ENCODE measurements at places on chromosomes 2 and 18. TPM values are rescaled to one million over a fixed set of nuclear protein-coding genes. Genes with fewer than 3 reads are reported as not detected.

ESCO1 gene
- total RNA-seq, result 44.6 TPM

DNA sequence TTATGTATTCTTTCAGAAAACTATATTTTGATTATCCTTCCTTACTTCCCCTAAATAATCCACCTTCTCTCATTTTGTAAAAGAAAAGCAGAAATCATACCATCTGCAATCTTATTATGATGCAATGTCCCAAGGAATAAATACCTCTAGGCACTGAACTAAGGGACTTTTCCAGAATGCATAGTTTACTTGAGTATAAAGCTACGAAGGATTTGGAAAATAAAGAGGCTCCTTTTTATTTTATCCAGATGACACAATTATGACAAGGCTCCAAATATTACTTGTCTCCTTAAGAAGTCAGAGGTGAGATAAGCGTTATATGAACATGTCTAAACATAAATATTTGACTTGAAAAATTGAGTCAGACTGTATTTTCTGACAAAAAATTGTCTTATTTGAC lies 72.1 kb downstream of the COL3A1 start:
- DNase-seq, result no peak

DNA sequence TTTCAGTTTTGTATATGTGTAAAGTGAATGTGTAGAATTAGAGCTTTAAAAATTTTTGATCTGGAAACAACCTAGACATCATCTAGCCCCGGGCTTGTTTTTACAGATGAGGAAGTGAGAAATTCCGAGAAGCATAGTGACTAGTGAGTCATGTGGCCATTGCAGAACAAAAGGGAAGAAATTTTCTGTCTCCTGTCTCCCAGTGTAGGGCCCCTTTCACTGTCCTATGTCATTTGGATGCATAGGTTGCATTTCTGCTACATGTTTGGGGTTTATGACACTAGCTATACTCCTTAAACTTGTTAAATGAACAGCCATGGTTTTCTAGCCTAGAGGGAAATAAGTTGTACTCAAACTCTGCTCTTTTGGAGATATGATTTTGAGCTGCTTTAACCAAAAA lies 84.6 kb downstream of the PLCL1 start:
- no peak for DNase-seq

DNA sequence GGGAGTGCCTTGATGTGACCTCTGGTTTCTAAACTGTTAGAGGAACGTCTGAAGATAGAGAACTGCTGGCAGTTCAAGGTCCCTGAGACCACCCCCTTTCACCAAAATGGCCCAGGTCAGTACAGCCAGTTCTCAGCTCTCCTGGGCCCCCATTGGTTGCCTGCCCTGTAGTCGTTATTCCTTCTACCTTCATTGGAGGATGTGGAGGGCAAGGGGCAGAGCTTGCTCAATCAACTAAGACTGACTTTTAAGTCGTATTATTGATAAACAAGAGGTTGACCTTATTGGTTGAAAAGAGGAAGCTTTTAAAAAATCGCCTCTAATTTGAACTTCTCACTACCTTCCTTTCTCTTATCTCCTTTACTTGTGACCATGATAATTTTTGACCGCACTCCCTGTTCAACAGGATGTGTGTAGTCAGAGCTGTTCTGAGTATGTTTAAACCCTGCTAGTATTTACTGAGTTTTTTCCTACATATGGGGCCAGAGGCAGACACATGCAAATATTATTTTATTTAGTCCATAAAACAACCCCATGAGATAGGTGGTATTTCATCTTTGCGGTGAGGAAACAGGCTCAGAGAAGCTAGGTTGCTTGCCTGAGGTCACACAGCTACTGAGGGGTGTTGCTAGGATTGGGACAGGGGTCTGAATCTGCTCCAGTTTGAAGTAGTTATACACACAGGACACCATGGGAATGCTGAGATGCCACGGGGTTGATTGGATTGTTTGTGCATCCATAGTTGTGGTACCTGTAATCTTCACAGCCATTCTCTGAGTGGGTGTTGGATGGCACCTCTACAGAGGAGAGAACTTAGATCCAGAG lies 65.9 kb downstream of the TMEM247 start:
- DNase-seq, result no peak

- DNase-seq, result no peak
Measured at GRCh38 chr2:19021100-19021476, 337.3 kb downstream of the OSR1 start.

DNA sequence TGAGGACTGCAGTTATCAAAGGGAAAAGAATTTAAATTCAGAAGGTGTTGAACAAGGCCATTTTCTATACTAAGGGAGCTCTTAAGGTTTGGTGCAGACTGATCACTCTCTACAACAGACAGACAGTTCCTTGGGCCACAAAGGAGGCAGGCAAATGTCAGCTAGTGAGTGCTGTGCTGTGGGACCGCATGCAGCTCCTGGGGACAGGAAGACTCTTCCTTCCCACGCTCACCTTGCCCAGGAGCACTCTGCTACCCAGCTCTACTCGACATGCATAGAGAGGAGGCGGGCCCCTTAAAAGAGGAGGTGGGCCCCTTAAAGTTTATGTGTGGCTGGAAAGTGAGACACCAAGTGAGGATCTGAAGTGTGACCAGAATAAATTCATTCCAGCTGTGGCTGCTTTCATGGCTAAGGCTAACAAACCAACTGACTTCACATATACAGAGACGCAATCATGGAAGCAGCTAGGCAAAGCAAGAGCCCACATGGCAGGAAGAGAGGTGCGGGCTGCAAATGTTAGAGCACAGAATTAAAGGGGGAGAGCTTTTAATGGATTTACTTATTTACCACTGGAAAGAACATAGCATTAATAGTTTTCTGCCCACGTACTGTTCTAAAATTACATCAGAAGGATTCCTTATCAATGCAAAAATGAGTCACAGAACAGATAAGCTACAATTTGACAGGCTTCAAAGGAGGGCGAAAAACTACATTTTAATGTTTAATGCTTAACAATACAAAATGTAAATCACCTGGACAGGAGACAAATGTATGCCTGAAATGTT lies 101.4 kb upstream of the RNU4ATAC start:
- no peak for DNase-seq

GRCh38 chr2:128324897-128325410 lies 6.3 kb upstream of the HS6ST1 start:
- DNase-seq, result no peak

CCDC142 gene
- total RNA-seq, result 12.1 TPM

GRCh38 chr18:47254341-47254939 lies 3.0 kb upstream of the SKOR2 start:
- no peak for DNase-seq

- DNase-seq, result no peak
Measured at GRCh38 chr2:131029812-131030211, 63.4 kb downstream of the FAM168B start.

- no peak for DNase-seq
Measured at GRCh38 chr2:68775272-68775842, 40.7 kb downstream of the ARHGAP25 start.

GAD1 gene
- total RNA-seq, result 0.34 TPM

DNA sequence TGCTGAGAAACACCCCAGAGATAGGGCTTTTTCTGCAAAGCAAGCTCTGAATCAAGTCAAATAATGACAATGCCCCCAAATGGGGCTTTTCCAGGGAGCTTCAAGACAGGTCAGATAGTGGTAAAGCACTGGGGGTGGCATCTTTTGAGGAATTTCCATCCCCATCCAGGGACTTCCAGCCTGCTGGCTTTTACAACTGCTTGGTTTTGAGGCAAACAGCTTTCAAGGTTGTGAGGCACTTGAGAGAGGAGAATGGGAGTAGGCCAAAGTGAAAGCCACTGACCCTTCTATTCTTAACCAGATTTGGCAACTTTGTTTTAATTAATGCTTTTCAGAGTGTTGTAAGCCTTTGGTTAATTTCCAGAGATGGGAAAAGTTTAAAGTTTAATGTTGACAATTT lies 762.0 kb upstream of the POU3F3 start:
- DNase-seq, result no peak

DNA sequence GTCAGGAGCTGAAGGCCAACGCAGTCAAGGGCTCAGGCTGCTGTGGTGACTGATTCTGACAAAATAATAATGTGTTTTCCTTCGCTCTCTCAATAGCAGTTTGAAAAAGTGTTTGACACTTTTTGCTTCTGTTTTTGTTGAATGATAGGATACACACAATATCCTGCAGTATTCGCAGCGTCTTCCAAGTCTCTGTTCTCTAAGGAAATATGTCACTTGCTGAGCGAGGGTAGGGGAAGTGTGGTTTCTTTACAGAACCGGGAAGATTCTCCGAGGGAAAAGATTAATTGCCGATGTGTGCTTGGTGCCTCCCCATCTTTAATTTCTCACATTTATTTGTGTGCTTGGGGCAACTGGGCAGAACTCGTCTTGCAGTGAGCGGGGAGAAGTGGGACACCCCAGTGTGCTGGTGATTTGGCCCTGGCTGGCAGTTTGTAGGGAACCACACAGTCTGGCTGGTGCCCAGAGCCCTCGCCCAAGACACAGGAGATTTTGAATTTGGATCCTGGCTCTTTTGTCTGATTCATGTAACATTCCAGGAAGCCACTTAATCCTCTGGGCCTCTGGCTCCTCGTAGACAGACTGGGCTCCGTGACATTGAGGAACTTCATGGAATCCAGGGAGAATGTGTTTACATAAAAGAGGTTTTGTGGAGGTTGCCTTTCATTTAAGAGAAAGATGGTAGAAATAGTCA lies 169.4 kb downstream of the LDLRAD4 start:
- no peak for DNase-seq

GRCh38 chr2:220090050-220090449 lies 462.6 kb downstream of the SLC4A3 start:
- DNase-seq, result no peak

DNA sequence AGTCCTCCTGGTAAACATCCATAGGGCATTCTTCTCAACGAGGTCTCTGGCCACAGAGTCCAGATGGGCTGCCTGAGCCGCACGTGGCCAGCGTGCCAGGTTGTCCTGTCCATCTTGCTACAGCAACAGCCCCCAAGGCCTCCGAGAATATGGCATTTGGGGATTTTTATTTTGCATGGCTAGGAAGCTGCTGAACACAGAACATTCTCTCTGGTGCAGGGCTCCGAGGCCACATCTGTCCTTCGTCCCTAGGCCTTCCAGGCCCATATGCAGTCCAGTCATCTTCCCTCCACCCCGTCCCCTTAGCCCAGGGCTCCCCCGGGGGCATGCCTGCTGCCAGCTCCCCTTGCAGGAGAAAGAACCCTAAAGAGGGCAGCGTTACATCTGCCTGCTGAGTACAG lies 2.3 kb downstream of the HDAC4 start:
- no peak for DNase-seq

- DNase-seq, result no peak
Measured at GRCh38 chr2:241258505-241259280, 56.8 kb downstream of the HDLBP start.

GRCh38 chr2:163247847-163248220 lies 409.3 kb upstream of the KCNH7 start:
- no peak for DNase-seq

GRCh38 chr18:596288-596881 lies 403 bp upstream of the CLUL1 start:
- DNase-seq, result peak; percentile 71

APCDD1 gene
- 3.0 TPM for total RNA-seq

DNA sequence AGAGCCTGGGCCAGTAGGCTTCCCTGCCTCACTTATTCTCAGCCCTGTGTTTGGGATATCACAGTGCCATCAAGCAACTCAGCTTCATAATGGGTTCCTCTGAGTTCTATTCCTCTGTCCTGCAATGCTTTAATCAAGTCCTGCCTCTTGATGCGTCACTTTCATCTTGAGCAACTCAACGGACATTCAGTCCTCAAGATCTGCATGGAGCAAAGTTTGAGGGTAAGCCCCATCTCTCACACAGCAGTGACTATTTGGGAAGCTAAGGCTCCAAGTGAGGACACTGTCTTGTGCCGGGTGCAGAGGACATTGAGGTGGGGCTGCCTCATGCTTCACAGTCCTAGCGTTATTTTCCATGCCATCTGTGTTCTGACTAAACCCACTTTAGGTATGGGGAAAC lies 50.9 kb upstream of the PLB1 start:
- no peak for DNase-seq

DNA sequence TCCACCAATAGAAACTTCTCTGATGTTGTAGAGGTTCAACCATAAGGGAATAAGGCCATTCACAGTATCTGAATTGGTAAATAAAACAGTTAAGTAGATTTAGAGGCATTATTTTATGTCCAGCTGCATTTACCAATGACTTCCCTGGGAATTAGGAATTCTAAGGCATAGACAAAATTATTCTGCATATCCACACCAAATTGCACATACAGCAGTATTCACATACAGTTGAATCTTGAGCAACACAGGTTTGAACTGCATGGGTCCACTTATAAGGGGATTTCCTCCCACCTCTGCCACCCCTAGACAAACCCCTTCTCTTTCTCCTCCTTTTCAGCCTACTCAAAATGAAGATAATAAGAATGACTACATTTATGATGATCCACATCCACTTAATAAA lies 54.4 kb downstream of the COL5A2 start:
- no peak for DNase-seq

DNA sequence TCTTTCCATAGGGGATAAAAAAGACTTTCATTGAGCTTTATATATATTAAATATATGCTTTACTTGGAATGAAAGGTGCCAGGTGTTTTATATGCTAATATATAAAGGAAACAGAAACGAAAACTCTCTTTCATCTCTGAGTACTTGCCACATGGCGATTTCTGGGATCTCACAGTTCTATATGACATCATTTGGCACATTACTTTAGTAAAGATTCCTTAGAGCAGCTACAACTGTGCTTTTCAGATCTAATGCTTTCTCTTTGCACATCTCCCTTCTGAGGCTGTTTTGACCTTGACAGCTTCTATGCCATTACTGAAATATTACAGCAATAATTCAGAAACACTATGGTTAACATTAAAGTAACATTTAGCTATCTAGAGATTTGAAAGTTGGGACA lies 1082.9 kb upstream of the CDH2 start:
- DNase-seq, result no peak

GRCh38 chr18:71301596-71301995 lies 1012.8 kb downstream of the SOCS6 start:
- no peak for DNase-seq

GRCh38 chr2:134120733-134121630 lies 132.9 kb upstream of the MGAT5 start:
- DNase-seq, result no peak

- no peak for DNase-seq
Measured at GRCh38 chr2:42562474-42563144, 5.8 kb upstream of the MTA3 start.

NR4A2 gene
- total RNA-seq, result 1.4 TPM

DNA sequence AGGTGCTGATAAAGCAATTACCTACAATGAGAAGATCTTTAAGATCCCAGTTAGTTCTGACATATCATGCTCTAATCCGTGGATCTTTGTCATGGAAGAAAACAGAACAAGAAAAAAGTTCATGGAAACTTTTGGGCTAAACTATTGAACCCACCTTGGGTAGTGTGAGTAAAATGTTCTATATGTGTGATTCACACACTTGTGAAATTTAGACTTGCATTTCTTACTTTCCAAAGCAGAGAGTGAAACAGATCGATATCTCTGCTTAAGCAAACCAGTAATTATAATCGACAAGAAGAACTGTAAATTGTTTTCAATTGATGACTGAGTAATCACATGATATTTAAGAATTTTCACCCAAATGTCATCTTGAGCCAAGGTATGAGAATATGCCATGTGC lies 214.2 kb downstream of the HRH4 start:
- DNase-seq, result no peak
